ENCODE measurements at places on chromosomes 11 and 22.

- peak; percentile 20 for DNase-seq
Observed at GRCh38 chr11:66976028-66976467, 944 bp downstream of the C11orf86 start.

DNA sequence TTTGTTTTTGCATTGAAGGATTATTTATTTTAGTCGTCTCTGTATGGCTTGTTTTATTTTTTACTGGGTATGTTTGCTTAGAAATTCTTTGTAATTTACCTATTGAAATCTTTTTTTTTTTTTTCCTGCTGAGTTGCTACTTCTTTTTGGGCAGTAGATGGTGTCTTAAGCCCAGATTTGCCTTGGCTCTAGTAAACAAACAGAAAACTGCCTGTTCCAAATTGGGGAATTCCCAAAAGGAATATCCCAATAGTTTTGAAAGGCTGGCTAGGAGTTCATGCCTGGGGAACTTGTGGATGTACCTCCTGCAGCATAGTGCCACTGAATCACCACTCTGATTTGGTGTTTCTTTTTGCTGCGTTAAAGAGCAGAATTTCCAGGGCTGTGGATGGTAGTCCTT is 17.7 kb downstream of the PAMR1 start:
- DNase-seq = no peak

GRCh38 chr11:117187799-117188481 is 9.4 kb downstream of the SIDT2 start:
- DNase-seq = no peak

GRCh38 chr11:127018683-127019279 is 18.2 kb upstream of the KIRREL3 start:
- no peak for DNase-seq

DNA sequence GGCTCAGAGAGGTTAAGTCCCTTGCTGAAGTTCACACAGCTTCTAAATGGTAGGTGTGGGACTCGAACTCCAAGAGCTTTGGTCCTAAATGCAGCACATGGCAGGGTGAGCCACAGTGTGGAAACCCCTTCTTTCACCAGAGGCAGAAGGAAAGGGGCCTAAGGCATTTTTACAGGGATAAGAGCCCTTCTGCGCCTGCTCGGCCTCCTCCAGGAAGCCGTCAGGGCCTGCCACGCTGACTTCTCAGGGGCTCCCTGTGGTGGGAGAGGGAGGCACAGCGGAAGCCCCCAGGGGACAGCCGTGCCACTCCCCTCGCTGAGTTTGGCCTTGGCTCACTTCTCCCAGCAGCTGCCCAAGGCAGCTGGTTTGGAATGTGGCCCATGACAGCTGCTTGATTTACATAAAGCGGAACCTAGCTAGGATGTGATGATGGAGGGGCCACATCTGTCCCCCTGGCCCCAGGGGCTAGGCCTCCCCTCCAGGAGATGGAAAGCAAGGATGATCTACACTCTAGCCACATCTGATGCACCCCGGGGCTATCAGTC is 35.4 kb downstream of the CD82 start:
- DNase-seq = no peak

- no peak for DNase-seq
Observed at GRCh38 chr11:119843877-119844276, 114.9 kb upstream of the NECTIN1 start.

DNA sequence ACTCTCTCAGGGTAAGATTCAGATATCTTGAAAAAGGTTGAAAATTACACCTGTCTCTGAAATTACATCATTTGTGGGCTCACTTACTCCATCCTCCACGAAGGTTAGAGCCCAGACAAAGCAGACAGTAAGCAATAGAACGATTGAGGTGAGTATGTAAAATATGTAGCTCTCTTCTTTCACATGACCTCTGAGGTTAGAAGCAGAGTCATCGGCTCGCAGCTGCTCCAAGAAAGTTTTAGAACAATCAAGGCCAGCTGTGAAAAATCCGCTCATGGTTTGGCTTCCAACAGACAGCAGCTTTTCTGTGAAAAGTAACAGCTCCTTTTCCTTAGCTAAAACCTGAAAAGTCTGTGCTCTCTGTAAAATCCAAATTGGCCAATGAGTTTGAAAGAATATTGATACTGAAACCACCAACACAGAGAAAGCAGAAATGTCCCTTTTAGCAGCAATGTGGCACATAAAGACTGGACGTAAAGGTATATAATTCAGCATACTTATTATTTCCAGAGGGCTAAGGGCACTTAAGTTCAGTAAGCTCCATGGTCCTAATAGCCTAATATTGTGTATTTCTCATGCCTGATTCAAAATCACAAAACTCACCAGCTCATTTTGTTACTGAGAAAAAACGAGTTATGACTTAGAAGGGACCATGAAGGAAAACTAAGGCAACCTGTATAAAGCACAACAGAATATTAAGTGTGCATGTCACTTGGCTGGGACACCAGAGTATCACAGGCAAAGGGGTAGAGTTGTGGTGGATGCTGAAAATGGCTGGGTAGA is 78.2 kb downstream of the FAM76B start:
- DNase-seq = peak; percentile 44

- no peak for DNase-seq
Observed at GRCh38 chr11:36365907-36366306, 69.8 kb downstream of the PRR5L start.

DNA sequence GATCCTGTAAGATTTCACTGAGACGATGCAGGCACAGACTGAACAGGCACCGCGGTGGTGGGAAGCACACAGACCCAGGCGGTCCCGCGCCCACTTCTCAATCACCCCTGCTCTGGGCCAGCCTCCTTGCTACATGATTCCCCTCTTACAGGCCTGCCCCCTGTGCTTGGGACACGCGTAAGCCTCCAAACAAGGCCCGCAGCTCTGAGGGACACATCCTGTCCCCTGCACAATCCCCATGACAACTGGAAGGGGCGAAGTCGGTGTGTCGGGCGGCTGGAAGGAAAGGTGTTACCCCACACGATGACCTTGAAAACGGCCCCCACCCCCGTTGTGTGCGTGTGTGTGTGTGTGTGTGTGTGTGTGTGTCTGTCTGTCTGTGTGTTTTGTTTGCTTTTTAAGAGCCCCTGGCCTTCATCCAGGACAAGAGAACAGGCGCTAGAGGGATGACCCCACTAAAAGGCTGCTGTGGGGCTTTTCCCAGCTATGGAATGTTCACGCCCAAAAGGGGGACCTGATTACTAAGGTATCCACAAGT is 13.1 kb downstream of the CELSR1 start:
- no peak for DNase-seq

GRCh38 chr11:7651140-7651551 is 22.2 kb downstream of the CYB5R2 start:
- no peak for DNase-seq

- no peak for DNase-seq
Observed at GRCh38 chr11:32310214-32310601, 125.1 kb downstream of the WT1 start.

DNA sequence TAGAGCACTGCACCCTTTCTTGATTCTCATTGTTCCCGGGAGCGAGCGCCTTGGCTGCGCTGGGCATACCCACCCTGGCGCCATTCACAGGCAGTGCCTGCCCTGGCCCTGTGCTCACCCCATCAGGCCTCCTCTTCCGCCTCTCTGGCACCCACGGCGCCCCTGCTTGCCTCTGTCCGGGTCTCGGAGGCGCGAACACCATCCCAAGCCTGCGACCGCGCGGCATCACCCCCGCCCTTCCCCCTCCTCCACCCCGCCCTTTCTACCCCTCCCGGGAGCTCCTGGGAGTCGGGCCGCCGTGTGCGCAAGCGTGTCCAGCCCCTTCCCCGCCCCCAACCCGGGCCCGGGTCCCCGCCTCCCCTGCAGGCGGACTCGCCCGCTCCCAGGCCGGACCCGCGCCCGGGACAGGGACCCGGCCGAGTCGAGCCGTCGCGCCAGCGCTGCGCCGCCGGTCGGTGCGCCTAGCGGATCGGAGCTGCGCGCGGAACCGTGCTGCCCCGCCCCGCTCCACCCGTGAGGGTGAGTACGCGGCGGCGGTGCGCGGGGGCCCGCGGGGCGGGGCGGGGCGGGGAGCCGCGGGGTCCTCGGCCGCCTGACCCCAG is at the start of gene ST3GAL4:
Gene ST3GAL4 (plus strand): TSS at position 363 of the 602 bp plus-strand sequence. CDS start 50,470 bp downstream, outside the sequence.
- peak; percentile 92 for DNase-seq
